ENCODE measurements at places on chromosomes 12 and 14. TPM values are rescaled to one million over a fixed set of nuclear protein-coding genes. Genes with fewer than 3 reads are reported as not detected.

The GLIPR1L1 gene
- total RNA-seq, result not detected

The TOMM20L gene
- 0.47 TPM for total RNA-seq

The STON2 gene
- 60.4 TPM for total RNA-seq

DNA sequence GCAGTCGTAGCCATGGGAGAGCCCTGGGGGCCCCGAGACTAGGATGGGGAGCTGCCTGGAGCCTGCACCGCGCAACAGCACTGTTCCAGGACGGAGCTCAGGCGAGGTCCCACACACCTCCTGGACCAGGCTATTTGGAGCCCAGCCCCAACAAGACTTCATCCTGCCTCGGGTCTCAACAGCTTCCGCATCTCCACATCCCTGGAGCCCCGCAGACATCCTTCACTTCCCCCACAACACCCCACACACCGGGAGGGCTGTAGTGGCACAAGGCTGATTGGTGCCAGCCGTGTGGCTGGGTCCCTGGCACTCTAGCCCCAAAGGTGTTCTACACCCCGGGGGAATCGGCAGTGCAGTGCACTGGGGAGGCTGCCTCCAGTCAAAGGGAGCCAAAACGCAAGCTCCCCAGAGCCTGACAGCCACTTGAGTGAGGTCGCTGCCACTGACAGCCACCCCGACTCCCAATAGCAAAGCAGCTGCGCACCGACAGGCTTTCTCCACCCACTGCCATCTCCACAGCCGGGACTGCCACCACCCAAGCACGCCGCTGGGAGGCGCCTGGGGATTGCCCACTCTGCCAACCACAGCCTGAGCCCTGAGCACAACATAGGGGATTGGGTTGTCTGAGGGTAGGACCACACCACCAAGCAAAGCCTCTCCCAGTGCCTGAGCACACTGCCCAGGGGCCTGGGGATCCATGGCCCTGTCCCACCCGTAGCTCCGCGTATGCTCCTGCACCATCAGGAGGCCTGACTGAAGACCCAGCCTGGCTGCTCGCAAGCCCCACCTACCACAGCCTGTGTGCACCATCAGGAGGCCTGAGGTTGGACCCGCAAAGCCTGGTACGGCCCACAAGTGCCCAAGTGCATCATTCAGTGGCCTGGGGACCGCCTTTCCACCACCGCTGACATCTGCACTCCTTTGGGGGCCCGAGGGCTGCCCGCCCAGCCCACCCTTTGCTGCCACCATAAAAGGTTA is 13.2 kb upstream of the KLRF1 start:
- peak; percentile 72 for DNase-seq

GRCh38 chr12:96029826-96030225 is 5.6 kb downstream of the LTA4H start:
- DNase-seq, result no peak

DNA sequence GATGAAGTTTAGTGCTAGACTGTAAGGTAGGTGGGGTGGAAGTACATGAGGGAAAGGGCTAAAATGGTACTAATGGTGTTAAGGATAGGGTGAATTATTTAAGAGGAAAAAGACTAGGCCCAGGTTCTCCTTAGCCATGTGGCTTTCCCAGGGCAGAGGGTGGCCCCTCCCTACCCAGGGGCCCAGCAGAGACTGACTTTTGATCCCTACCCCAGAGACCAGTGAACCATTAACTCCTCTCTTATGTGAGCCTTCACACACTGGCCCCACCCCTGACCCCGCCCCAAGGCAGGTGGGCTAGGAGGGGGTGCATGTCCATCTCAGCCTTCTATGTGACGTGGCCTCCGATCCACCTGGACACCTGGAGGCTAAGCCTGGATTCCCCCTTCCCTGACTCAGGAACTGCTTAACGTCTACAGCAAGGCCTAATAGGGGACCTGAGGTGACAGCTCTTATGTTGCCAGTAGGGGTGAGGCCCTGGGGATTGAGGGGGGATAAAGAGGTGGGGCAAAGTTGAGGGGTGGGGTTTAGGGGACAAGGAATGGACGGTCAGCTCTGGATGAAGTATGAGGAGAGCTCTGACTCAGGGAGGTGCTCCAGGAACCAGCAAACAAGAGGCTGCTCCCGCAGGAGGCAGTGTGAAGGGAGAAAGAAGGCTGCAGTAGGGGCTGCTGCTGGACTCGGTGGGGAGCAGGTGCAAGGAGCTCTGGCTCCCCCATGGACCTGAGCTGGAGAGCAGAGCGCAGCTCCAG is 757 bp downstream of the SLC39A5 start:
- no peak for DNase-seq

DNA sequence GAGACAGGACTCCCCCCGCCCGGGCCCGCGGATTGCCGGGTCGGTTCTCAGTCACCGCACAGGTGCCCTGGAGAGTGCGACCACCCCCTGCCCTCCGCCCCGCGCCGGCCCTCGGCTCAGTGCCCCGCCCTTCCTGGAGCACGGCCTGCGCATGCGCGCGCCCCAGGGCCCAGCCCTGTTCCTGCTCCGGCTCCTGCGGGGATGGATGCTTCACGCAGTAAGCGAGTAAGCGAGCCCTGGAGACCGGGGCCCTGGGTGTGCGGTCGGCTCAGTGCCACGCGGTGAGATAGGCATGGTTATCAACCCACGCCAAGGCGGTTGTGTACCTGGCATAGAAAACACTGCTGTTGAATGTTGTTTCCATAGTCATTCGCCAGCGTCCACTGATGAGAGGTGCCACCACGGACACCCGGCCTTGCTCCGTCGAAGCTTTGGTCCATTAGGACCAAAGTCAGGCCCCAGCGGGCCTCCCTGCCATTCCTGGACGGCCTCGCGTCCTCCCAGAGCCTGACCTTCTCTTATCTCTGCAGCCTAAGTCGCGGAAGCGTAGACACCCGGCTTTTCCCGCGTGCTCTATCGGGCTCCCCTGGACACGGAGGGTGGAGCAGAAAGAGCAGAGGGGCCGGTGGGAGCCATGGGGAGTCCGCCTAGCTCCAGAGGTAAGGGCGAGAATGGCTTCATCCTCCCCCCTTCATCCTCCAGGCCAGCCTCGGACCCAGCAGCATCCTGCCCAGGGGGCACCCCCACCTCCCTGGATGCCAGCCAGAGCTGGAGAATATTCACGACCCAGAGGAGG is 90.6 kb downstream of the PAPOLA start:
- peak; percentile 54 for DNase-seq

DNA sequence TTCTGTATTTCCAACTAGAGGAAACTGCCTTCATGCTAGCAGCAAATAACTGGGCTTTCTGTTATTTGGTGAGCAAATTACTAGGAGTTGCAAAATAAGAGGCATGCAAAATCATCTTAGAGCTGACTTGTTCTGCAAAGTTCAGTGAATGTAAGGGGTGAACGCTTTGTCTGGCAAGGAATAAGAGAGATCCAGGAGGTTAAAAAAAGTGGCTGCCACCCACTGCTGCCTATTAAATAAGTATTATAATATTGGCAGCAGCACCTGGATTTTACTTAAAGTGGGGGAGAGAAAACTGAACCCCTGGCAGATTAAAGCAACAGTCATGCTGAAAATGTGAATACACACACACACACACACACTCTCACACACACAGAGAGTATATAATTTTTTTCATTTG is 557.0 kb downstream of the FLRT2 start:
- no peak for DNase-seq

- DNase-seq, result no peak
Observed at GRCh38 chr12:52207895-52208294, 16.1 kb upstream of the KRT80 start.

- DNase-seq, result no peak
Observed at GRCh38 chr12:53613821-53614220, 12.4 kb downstream of the ATF7 start.

DNA sequence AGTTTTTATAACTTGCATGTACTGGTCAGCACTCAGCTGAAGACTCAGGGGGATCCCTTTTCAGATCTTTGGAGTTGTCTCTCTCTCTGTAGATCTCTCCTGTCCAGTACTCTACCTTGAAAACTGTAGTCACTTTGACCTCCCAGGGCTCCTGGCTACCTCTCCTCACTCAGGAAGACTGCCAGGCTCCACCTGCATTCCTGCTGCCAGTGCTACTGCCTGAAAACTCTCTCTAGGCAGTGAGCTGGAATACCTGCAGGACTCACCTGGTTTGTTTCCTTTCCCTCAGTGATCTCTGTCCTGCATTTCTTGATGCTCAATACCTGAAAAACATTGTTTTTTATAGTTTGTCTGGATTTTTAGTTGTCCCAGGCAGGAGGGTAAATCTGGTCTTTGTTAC is 87.4 kb downstream of the PRIMA1 start:
- DNase-seq, result no peak

- DNase-seq, result no peak
Observed at GRCh38 chr14:99035268-99035667, 236.7 kb downstream of the BCL11B start.

DNA sequence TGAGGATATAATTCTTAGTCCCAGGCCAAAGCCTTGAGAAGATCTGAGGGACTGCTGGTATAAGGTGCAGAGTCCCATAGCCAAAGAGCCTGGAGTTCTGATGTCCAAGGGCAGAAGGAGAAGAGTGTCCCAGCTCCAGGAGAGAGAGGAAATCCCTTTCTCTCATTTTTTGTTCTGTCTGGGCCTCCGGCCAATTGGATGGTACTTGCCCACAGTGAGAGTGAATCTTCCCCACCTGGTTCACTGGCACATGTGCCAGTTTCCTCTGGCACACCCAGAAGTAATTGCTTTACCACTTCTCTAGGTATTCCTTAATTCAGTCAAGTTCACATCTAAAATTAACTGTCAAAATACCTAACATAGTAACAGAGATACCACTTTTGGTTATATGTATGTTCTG is 15.3 kb downstream of the ARID4A start:
- DNase-seq, result no peak

DNA sequence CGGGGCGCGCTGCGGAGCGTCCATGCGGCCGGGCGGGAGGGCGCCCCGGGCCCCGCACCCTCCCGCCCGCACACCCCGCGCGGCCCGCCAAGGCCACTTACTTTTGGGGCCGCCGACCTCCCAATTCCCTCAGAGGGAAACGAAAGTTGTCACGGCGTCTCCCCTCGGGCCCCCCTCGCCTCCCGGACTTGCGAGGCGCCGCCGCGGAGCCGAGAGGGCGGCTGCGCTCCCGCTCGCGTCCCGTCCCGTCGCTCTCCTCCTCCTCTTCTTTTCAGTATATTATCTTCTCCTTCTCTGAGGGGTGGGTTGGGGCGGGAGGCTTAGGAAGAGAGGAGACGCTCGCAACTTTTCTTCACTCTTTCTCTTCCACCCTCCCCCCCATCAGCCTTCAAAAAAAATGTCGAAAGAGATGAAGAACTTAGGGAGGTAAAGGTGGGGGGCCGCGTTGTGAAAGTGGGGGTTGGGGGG is 613 bp downstream of the DUSP16 start:
- DNase-seq, result peak; percentile 27

GRCh38 chr12:12611512-12612306 is at the start of gene CREBL2:
CREBL2 (plus strand) TSS chr12:12611876; CDS start chr12:12612173, 297 bp downstream.
- peak; percentile 81 for DNase-seq

Measured in mesothelial cell of epicardium (in vitro differentiated cells).